Left forelimb (tissue), 1 donor: ENCODE measurements at places on chromosomes 12 and 14.

- DNase-seq, result no peak
Measured at GRCh38 chr12:106601031-106601430, 18.2 kb downstream of the RFX4 start.

GRCh38 chr12:11724888-11725311, 75.4 kb downstream of the ETV6 start:
- DNase-seq, result no peak

DNA sequence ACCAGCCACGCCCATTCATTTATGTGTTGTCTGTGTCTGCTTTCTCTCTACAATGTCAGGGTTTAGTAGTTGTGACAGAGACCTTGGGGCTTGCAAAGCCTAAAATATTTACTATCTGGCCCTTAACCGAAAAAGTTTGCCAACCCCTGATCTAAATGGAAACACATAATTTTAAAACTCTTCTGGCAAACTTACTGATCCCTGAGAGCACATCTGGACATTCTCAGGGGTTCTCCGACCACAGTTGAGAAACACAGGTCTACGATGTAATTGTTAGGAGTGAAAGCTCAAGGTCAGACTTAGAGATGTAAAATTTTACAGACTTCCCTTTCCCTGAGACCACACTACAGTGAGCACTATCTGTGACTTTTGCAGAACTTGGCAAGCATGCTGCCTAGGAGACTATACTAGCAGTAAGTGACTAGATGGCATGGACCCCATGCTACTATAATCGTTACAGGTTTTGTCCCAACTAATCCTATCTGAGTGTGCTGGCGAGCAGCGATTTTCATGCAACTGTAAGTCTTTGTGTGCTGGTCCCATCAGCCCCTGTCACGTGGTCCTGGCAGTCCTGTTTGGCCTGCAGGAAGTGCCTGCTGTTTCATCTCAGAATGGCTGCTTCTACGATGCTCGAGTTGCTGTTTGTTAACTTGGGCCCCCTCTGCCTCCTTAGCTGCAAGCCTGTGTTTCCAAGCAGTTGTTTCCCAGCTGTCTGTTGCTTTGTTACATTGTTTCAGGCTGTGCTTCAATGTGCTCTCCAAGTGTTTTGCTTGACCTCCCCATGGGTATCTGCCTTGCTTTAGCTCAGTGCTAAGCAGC, 21.6 kb downstream of the TMTC2 start:
- no peak for DNase-seq

- DNase-seq, result no peak
Measured at GRCh38 chr12:98757455-98757854, 112.4 kb downstream of the APAF1 start.

DNA sequence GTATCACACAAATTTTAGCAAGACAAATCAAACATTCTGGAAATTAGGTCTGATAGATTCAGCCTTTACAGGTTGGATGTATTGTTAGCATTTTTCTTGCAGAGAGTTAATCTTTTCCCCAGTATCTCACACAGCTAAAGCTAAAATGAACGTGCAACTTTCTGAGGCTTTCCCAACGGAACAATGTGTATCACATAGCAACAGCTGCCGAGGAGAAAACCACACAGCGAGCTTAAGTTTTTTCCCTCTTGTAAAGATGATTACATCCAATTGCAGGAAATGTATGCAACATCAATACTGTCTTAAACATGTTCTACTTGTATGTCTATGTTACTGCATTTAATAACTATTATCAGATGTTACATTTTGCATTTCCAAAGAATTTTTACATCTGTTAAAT, 182.2 kb downstream of the CCDC59 start:
- DNase-seq, result no peak

- DNase-seq, result no peak
Measured at GRCh38 chr12:51371295-51371953, 19.8 kb downstream of the GALNT6 start.

- DNase-seq, result no peak
Measured at GRCh38 chr12:104740668-104741067, 217.4 kb downstream of the SLC41A2 start.

- no peak for DNase-seq
Measured at GRCh38 chr12:104752881-104753280, 205.2 kb downstream of the SLC41A2 start.

DNA sequence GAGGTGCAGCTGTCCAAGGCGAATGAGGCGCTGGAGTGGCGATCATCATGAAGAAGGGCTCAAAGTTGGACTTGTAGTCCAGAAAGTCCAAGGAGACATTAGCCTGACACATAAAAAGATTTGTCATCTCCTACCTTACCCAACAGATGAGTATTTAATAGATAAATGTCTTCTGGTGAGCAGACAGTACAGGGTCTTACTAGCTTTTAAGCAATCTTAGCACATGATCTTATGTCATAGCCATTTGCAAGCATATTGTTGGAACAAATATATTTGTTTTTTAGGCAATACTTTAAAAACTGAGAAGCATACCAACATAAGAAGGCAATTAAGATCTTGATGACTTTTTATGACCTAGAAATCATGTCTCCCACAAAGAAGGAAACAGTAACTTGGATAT, 16.0 kb downstream of the GNS start:
- DNase-seq, result no peak

DNA sequence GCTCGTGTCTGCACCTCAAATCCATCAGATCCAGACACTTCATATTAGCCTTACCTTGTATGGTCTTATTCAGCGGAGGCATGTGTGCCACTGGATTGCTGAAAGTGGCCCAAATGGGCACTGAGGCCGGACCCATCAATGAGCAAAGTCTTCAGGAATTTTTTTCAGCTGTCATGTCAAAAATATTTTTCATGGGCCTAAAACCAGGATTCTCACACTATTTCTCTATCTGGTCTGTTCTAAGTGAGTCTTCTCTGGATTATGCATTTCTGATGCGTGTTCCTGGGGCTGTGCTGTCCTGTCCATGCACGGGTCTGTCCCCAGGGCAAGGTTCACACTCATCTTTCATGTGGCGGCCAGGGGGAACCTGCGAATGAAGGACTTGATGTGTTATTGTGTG, 94.6 kb downstream of the KCNA5 start:
- no peak for DNase-seq

GRCh38 chr14:89171168-89171567, 245.9 kb downstream of the FOXN3 start:
- no peak for DNase-seq

DNA sequence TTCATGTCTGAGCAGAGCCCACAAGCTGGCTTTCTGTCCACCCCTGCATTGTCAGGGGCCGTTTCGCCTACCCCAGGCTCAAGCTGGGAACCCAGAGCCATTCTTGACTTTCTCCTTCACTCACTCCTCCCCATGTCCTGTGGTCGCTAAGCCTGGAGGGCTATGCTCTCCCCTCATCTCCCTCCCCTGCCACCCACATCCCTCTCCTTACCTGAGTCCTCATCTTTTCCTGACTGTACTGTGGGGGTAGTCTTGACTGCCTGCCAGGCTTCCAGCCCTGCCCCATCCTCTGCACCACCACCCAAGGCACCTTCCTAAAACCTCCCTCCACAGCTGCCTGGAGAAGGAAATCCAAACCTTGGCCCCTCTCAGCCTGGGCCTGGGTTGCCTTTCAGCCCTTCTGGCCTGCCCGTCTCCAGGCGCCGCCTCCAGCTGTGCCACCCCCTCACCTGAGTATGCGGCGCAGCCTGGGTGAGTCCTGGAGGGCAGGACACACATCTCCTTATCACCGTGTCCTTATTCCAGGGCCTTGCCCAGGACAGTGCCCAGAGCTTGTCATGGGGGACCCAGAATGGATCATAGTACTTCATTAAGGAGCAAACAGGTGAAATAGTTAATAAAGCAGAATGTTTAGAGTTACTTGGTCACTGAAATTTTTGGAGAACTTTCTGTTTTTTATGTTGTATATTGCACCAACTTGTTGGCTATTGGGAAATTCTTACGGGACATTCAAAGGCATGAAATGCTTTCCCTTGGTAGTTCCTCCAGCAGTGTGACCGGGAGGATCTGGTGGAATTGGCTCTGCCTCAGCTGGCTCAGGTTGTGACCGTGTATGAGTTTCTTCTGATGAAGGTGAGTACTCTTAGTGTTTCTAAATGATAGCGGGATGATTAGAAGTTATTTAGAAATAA, 14.5 kb downstream of the ZNF839 start:
- no peak for DNase-seq

- no peak for DNase-seq
Measured at GRCh38 chr12:42182394-42182793, 37.7 kb upstream of the GXYLT1 start.

DNA sequence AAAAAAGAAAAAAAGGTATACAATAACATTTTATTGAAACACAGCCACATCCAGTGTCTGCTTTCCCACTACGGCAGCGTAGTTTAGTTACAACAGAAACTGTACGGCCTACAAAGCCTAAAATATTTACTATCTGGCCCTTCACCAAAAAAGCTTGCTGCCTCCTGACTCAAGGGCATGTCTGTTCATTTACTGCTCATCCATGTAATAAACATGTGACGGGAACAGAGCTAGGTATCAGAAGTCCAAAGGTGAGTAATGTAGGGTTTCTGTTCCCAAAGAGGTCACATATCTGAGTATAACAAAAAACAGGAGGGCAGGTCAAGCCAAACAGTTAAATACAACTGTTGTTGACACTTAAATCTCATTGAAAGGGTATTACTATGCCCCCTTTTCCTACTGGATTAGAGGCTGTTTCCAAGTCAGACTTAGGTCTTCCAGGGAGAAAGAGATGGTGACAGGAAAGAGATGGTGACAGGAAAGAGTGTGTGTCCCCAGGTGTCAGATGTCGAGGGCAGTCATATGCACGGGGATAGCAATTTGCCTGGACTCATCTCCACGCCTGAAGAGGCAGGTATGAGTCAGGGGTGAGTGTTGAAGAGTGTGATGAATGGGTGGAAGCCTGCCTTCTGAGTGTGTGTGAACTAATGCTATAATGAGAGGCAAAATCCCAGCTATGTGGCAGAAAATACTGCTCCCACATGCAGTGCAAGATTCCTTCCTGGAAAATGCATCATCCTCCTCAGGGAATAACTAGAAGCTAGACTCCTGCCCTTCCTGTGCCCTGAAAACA, 77.7 kb downstream of the MAP3K9 start:
- no peak for DNase-seq

DNA sequence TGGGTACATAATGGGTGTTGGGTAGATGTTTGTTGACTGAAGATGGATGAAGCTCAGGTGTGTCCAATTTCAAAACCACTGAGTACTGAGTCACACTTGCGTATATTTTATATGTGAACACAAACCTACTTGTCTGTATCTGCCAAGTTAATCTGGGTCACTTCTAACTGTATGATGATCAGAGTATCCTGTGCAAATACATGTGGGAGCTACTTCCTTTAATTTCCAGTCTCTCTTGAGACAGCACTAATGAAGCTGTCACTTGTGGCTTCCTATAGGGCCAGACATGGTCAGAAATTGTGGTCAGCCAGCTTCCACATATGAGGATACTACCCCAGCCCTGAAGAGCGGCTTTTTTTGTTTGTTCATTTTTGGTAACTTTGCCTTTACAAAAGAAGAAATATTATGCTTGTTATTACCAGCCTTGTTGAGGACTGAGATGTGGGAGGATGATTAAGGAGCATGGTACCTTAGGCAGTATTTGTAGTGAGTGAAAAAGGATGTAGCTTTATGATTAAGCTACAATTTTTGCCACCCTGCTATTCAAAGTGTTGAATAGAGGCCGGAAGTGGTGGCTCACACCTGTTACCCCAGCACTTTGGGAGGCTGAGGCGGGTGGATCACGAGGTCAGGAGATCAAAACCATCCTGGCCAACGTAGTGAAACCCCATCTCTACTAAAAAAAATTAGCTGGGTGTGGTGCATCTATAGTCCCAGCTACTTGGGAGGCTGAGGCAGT, 32.4 kb downstream of the PLXNC1 start:
- DNase-seq, result no peak

- peak; percentile 85 for DNase-seq
Measured at GRCh38 chr14:68688872-68689371, 103.9 kb downstream of the ZFP36L1 start.

DNA sequence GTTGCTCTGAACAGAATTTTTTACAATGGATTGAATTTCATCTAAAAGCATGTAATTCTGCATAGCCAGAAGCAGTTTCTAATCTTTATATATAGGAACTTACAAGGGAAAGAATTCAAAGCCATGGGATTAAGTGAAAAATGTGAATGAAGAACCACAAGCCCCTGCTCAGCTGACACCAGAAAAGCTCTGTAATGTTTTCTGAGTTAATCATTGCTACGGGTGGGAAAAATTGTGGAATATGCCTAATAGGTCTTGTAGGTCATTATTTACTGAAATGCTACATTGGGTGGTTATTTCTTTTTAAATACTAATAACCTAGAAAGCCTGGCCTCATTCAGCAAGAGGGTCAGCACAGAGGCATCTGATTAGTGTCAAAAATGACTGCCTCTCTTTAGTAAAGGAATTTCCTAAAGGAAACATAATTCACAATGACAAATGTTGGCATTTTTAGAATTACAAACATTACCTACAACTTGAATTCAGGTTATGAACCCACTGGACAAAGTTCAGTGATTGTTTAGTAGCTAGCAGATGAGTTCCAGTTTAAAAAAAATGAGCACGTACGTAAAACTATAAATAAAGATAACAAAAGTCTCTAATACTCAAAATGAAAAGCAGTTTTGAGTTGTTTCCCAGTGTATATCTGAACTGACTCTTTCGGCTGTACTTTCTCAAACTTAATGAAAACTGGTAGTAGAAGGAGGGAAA, 75.3 kb downstream of the BMP4 start:
- no peak for DNase-seq

DNA sequence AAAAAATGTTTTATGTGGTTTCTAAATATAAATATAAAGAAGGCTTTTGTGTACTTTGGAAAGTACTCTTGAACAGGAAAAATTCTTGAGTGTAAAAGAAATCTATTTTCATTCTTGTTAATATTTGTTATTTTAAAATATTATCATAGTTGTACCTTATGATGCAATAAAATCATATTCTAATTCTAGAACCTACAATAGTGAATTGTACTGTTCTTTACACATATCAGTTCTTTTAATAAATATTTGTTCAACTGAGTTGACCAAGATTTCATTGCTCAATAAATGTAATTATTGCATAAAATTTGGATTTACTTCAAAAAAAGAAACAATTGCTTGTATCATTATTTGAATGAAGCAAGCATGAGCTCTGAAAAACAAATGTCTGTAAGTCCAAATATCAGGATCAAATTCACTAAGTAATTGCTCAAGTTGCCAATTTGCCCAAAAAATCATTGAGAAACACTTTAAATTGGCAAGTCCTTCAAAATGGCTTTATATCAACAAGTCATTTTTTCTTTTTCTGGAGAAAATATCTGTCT, 191.6 kb upstream of the SLC16A7 start:
- DNase-seq, result no peak

GRCh38 chr14:63046339-63047268, 1.3 kb upstream of the KCNH5 start:
- no peak for DNase-seq

DNA sequence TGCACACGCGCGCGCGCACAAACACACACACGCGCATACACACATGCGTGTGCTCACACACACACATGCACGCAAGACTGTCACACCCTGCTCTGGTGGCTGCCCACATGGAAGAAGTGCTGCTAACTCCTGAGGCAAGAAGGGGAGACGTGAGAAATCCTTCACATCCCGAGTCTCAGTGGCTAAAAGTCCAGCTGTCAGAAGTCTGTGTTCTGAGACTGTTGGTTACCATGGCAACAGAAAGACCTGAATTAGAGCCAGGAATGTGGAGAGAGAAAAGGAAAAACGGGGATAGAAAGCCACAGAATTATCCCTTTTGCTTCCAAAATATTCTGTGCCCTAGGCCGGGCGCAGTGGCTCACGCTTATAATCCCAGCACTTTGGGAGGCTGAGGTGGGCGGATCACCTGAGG, 71.2 kb downstream of the PPFIBP1 start:
- peak; percentile 71 for DNase-seq
